ENCODE measurements at places on chromosomes 1 and 21.

DNA sequence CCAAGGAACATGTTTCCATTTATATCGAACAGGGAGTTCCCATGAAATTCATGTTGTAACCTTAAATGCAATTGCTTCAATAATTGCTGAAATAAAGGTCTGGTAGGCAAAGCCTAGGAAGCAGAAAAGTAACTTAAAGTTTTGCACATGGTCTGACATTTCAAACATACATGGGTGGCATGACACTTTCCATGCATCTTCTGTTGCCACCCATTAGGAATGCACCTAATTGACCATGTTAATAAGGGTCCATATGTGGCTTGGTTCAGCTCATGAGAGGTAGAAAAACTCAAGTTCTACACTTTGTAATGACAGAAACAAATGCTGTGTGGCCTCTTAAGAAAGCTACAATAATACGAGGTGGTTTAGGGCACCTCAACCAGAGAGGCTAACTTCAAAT is 72.0 kb upstream of the GORAB start:
- no peak for DNase-seq

GRCh38 chr1:30908696-30909364 is at the start of gene SDC3:
Gene SDC3, minus strand, starts transcription at chr1:30908758. Its CDS starts 172 bp downstream, at chr1:30908586.
- DNase-seq: no peak

- no peak for DNase-seq
These were observed 55.6 kb upstream of the FMOD start for GRCh38 chr1:203406446-203407045.

DNA sequence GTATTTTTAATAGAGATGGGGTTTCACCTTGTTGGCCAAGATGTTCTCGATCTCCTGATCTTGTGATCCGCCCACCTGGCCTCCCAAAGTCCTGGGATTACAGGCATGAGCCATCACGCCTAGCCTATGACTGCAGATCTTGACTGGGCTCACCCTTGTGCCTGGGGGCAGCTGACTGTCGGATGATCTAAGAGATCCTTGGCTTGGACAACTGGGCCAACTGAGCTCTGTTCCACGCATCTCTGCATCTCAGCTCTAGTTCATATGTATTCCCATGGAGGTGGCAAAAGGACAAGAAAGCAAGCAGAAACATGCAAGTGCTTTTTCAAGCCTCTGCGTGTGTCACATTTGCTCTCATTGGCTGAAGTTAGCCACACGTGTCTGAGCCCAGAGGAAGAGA is 75.8 kb upstream of the SELENON start:
- no peak for DNase-seq
